NCI-H2171 treated with DMSO at 0.1 percent for 48 hours (cell line): ENCODE measurements at places on chromosomes 12 and 14.

GRCh38 chr12:80059102-80059501 is 40.2 kb upstream of the OTOGL start:
- no peak for DNase-seq

DNA sequence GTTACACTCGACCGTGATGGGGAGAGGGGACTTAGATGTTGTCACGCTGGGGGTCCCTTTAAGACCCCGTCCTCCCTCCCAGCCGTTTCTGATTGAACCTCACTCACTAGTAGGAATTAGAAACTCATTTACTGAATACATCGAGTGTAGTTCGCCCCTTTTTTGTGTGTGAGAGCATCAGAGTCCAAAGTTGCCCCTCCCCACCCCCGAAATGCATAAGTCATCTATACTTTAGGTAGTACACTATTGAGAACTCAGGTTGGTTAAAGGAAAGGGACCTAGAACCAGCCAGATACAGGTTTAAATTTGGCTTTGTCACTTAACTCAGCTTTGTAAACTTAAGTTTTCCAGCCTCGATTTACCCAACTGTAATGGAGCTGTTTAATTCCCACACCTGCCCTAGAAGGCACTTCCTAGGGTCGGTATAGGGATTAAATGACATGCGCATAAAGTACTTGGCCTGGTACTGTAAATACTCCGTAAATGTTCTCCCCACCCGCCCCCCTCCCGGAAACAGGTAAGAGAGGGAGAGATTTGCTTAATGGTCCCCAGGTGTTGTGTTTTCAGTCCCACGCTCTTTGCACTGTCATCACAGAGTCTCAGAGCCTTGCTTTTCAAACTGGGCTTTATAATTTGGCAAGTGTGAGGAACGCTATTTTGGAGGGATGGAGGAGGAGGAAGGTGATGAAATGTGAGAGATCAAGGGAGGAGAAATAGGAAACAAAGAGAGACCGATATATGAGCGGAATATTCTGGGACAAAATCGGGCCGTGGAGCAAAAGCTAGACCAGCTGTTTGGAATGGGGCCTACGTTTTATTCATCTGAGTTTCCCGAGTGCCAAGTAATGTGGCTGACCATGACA is 897 bp downstream of the SUDS3 start:
- DNase-seq, result no peak

DNA sequence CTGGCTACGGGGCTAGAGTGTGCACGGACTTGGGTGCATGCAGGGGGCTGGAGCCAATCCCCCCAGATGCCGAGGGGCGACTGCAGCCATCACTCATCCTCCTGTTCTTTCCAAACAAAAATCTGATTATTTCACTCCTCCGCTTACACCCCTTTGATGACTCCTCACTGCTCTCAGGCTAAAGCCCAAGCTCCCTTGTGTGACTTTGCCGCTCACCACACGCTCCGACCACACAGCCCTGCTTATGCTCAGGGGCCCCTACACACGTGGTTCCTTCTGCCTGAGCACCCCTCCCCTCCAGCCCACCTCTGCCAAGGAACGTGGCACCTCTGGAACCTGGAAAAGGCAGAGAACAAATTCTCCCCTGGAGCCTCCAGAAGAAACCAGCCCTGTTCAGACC is 13.7 kb downstream of the CHFR start:
- no peak for DNase-seq

DNA sequence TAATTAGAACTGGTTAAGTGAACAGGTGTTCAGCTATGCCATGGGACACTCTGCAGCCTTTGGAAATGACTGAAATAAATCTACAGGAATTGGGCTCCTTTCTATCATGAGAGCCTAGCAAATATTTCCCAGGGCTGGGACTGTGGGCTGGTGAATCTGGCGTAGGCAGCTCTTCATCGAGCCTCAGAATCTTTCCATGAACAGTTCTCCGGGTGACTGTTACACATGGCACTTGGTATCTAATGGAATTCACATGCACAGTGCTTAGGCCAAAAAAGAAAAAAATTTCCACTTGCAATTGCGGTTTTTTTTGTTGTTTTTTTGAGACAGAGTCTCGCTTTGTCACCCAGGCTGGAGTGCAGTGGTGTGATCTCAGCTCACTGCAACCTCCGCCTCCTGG is 32.1 kb downstream of the PRKAB1 start:
- no peak for DNase-seq
